Stimulated activated CD4-positive, alpha-beta T cell treated with anti-CD3 and anti-CD28 coated beads, Interleukin-15, amount 100 ng/mL, for 24 hours (primary cell): ENCODE measurements at places on chromosomes 1 and 21.

- no peak for DNase-seq
Measured at GRCh38 chr1:212002536-212002935, 32.8 kb downstream of the INTS7 start.

DNA sequence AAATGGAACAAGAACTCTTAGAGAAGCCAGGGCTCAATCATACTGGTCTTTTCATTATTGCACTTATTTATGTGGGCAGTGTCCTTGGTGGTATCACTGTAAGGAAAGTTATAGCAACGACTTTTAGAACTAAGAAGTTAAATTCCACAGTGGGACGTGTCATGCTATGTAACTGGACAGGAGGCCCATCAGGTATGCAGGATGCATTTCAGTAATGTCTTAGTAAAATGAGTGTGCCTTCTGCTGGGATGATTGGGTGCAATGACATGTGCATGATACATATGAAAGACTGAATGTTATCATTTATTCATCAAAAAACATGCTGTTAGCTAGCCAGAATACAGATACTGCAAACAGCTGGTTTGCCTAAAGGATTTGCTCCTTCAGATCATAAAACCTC lies 6.9 kb upstream of the ATP1B1 start:
- DNase-seq = no peak

DNA sequence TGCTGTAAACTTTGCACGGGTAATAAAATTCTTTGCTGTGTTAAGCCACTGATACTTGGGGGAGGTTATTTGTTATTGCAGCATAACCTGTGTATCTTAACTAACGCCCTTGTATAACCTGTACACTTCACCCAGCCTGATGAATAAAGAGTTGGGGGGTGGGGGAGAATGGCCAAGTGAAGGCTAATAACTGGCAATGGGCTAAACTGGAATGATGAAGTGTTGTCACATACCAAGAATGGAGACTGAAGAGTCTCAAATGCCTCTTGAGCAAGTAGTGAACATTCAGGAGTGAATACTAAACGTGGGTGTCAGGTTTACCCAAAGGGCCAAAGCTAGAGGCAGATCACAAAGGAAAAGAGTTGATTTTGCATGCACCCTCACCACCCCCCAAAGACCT lies 169.4 kb downstream of the C1orf94 start:
- no peak for DNase-seq

- DNase-seq = no peak
Measured at GRCh38 chr1:76827066-76827465, 40.2 kb upstream of the ST6GALNAC5 start.

GRCh38 chr1:39381839-39382238 lies 109.6 kb upstream of the BMP8A start:
- DNase-seq = no peak

- no peak for DNase-seq
Measured at GRCh38 chr1:220579317-220579716, 51.4 kb downstream of the MARK1 start.

- peak; percentile 75 for DNase-seq
Measured at GRCh38 chr1:114979278-114979891, 50.2 kb upstream of the TSHB start.

GRCh38 chr1:33348676-33349080 lies 27.8 kb upstream of the A3GALT2 start:
- DNase-seq = peak; percentile 57

GRCh38 chr1:157166590-157166989 lies 28.4 kb upstream of the ETV3 start:
- DNase-seq = no peak

- DNase-seq = no peak
Measured at GRCh38 chr21:14677639-14678179, 131.6 kb upstream of the SAMSN1 start.

- no peak for DNase-seq
Measured at GRCh38 chr1:33547576-33547975, 75.1 kb downstream of the ZSCAN20 start.

- DNase-seq = no peak
Measured at GRCh38 chr1:18592368-18592767, 38.3 kb upstream of the PAX7 start.

- DNase-seq = no peak
Measured at GRCh38 chr21:44718571-44718970, 7.2 kb upstream of the TSPEAR start.

GRCh38 chr21:42056468-42056867 lies 14.6 kb upstream of the UMODL1 start:
- no peak for DNase-seq

- DNase-seq = no peak
Measured at GRCh38 chr1:113895098-113895497, 7.7 kb upstream of the BCL2L15 start.

DNA sequence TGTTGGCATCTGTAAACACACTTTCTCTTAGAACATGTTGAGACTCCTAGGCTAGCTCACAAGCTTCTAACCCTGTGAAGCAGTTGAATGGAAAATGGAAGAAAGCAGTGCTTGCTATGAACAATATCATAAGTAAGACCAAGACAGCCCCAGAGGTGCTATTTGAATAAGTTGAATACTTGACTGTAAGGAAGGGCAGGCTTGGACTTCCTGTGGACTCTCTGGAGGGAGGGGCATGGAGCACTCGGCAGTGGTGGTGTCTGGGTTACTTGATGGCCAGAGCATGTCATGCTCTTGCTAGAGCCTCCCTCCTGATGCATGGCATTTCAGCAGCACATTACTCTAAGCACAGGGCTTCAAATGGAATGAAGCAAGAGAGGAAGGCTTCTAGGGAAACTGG lies 60.0 kb downstream of the MRPS6 start:
- no peak for DNase-seq

- DNase-seq = peak; percentile 58
Measured at GRCh38 chr1:12617511-12617900, 504 bp downstream of the DHRS3 start.

DNA sequence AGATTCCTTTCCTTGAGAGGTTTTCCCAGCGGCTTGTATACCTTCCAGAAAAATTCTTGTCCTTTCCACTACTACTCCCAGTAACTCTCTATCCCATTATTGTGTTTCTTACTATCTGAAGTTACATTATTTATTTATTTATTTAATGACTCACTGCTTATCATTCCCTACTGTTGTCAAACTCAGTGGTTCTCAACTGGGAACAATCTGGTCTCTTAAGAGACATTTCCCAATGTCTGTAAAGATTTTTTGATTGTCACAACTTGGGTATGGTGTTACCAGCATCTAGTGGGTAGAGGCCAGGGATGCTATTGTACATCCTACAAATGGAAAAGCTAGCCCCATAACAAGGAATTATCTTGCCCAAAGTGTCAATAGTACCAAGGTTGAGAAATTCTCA lies 771.5 kb upstream of the ADGRL2 start:
- no peak for DNase-seq

- no peak for DNase-seq
Measured at GRCh38 chr1:28830814-28831213, 18.8 kb downstream of the OPRD1 start.

DNA sequence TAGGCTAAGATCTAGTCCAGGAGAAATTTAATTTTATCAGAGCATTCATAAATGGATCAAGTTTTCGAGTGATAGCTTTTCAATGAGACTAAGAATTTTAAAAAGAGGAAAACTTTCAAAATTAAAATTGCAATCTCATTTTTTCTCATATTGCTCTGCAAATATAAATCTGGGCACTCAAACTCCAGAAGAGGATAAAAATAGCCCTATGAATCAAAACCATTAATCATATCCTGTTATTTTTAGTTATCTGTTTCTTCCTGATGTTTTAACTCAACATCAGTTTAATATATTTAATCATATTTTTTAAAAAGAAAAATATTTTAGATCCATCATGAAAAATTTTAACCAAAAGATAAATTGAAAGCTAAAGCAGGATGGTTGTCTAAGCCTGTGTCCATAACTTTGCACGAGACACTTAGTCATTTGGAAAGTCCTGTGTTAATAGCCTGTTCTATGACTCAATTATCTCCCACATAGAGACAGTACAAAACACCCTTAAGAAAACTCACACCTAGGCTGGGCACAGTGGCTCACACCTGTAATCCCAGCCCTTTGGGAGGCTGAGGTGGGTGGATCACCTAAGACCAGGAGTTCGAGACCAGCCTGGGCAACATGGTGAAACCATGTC lies 17.1 kb upstream of the PRRC2C start:
- DNase-seq = no peak

DNA sequence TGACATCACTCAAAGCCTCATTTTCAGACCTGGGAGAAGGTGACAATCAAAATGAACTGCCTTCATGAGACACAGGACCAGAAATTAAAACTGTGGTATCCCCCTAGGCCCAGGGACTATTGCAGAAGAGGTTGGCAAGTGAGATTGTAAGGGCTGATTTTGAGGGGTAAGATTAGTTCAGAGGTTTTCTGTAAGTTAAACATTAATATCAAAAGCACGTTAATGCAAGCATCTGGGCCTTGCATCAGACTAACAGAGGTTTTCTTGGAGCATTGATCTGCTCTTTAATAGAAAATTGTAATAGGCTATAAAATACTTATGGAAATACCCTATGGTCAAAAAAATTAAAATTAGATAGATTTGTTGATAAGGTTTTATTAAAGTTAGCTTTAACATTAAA lies 14.6 kb upstream of the GBP4 start:
- no peak for DNase-seq

DNA sequence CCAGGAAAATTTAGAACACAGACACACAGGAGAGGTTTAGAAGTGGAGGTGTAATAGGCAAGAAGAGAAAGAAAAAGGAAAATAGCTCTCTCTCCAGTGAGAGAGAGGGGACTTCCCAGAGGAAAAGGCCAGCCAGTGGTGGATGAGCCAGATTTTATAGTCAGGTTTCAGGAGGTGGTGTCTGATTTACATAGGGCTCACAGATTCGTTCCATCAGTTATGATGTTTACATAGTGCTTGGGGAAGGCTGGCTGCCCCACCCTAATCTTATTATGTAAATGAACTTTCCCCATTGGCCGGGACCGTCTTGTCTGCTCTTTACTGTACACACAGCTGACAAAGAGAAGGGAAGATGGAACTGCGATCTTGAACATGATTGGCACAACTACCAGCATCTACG lies 797.3 kb downstream of the PLA2G4A start:
- DNase-seq = no peak

GRCh38 chr1:21492356-21492625 lies 16.9 kb upstream of the ALPL start:
- DNase-seq = no peak

GRCh38 chr1:84143796-84144565 lies at the start of gene PRKACB:
Gene PRKACB (plus strand): TSS chr1:84144271. CDS start chr1:84144362, 91 bp downstream.
- DNase-seq = no peak

DNA sequence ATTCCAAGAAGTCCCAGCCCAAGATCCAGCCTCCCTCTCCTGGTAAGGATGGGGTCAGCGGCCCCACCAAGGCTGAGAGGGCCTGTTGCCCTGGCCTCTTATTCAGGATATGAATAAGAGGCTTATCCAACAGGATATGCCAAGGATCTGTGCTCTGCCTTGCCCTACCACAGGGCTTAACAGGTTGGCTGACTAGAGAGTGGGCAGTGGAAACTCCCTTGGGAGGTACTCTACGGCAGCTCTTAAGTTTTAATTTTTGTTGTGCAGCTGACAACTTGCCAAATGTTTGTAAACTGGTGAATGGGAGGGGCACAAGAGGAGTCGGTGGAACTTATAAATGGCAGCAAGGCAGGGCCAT lies 16.5 kb upstream of the PIGV start:
- DNase-seq = no peak

DNA sequence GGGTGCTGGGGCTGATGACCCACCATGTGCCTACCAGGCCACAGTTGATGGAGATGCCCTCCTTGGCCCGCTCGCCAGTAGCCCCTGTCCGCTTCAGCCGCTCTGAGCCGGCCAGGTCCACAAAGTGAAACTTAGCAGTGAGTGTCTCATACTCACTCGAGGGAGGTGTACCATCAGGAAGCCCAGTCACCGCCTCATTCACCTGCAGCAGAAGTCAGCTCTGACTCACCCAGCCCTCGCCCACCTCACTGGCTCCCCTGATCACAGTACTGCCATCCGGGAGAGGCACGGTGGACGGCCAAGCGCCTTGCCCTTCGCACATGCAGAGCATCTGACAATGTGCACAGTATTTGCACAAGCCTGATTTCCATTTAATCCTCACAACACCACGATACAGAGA lies 18.8 kb downstream of the KIF21B start:
- no peak for DNase-seq

GRCh38 chr1:181151378-181152326 lies 63.2 kb downstream of the IER5 start:
- DNase-seq = no peak

- DNase-seq = no peak
Measured at GRCh38 chr21:41823906-41824305, 55.2 kb downstream of the PRDM15 start.

- DNase-seq = no peak
Measured at GRCh38 chr1:234963904-234964702, 164.5 kb downstream of the TOMM20 start.

GRCh38 chr1:30884723-30885122 lies 23.8 kb downstream of the SDC3 start:
- DNase-seq = no peak

GRCh38 chr1:94852788-94853187 lies 32.6 kb downstream of the SLC44A3 start:
- no peak for DNase-seq

- no peak for DNase-seq
Measured at GRCh38 chr21:45827302-45827692, 154.3 kb upstream of the COL6A1 start.

DNA sequence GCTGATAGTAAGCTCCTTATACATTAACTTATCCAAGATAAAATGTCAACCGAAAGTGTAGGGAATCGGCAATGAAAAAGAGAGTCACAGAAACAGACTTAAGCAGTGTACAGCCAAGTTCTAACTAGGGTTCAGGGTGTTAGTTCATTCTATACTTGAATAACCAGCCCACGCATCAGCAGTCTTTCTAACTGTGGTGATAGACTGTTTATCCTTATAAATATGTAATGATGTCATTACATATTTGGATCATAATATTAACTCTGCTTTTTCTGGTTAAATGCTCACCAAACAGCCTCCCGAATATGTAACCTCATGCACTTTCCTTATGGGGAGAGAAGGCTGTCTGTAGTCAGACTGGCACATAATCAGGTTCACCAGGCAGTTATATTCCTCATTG lies 11.0 kb downstream of the HMCN1 start:
- DNase-seq = no peak

DNA sequence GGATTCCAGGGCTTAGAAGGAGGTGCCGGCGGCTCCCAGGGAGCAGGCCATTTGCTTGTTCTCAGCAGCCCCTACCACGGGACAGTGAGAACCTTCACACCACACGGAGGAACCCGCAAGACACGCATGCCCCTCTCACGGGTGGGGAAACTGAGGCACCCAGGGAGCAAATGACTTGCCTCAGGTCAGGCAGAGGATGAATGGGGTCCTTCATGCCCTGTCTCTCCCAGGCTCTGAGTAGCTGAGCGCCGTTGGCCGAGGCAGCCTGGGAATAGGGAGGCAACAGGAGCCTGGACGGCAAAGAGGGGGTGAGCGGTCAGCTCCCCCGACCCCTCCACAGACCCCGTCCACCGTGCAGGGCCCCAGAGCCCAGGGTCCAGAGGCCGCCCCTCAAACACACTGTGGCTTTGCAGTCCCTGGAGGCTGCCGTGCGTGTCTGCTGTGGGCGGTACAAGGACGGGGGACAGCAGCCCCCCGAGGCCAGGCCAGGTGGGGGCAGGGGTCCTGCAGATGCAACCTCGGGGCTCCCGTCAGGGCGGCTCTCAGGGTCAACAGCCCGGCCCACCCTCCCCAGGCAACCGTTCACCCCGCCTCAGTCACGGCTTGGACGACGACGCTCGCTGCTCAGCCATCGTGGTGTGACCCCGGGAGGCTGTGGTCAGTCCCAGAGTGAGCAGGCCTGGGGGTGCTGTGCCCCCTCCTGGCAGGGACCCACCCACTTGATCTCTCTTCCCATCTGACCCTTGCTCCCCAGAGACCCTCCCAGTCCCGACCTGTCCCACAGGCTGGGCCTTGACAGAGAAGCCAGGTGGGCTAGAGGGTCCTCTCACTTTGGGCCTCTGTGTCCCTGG lies 15.8 kb upstream of the COL6A2 start:
- DNase-seq = no peak
